ENCODE measurements at places on chromosomes 16 and 17.

DNA sequence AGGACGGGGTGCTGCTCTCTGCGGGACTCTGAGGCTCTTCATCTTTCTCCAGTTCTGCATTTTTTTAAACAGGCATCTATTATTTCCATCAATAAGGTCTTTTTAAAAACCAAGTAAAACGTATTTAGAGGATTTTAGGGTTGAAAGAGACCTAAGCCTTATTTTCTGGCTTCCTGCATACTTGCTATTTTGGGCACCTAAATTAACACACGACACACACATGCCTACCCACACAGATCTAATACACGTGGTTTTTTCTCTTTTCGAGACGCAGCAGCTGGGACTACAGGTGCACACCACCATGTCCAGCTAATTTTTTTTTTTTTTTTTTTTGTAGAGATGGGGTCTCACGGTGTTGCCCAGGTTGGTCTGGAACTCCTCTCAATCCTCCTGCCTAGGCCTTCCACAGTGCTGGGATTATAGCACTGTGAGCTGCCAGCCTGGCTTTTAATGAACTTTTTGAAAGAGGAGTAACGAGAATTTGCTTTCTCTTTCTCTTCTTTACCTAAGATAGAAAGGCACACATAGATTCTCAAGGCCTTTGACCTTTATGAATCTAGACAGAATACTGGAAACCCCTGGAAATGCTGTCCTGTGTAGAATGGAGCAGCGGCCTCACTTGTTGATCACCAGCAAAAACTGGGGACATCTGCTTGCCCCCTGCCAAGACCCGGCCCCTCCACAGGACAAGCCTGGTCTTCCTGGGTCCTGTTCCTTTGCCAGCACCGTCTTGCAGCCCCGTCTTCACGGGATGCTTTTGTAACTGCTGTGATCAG lies 13.8 kb downstream of the DNAAF8 start:
- DNase-seq, result no peak

GRCh38 chr16:88768071-88768783 lies 16.8 kb downstream of the PIEZO1 start:
- DNase-seq, result no peak

DNA sequence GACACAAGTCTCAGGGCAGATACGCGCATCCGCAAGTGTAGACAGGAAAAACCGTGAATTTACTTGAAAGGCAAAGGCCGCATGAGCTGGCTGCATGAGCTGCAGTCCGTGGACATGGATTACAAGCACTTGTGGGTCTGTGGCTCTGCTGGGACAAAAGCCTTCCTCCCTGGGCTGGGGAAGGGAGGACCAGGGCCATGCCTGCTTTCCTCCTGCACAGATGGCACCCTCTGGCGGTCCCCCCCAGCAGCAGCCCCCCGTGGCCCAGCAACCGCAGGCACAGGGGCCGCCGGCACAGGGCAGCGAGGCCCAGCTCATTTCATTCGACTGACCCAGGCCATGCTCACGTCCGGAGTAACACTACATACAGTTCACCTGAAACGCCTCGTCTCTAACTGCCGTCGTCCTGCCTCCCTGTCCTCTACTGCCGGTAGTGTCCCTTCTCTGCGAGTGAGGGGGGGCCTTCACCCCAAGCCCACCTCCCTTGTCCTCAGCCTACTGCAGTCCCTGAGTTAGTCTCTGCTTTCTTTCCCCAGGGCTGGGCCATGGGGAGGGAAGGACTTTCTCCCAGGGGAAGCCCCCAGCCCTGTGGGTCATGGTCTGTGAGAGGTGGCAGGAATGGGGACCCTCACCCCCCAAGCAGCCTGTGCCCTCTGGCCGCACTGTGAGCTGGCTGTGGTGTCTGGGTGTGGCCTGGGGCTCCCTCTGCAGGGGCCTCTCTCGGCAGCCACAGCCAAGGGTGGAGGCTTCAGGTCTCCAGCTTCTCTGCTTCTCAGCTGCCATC lies 1.7 kb upstream of the MRPL12 start:
- DNase-seq, result no peak

DNA sequence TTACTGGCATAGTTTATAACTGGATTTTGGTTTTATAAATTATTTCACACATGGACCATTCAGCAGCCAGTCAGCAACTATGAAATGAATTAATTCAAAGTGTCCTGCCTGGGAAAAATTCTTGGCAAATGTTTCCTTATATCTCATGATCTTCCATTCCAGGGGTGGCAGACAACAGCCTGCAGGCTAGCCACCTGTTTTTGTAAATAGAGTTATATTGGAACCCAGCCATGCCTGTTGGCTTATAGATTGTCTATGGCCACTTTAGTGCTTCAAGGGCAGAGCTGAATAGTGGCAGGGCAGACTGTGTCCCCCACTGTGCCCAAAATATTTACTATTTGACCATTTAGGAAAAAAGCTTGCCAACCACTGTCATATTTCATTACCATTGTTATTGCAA lies 613.7 kb downstream of the TMEM114 start:
- DNase-seq, result no peak

DNA sequence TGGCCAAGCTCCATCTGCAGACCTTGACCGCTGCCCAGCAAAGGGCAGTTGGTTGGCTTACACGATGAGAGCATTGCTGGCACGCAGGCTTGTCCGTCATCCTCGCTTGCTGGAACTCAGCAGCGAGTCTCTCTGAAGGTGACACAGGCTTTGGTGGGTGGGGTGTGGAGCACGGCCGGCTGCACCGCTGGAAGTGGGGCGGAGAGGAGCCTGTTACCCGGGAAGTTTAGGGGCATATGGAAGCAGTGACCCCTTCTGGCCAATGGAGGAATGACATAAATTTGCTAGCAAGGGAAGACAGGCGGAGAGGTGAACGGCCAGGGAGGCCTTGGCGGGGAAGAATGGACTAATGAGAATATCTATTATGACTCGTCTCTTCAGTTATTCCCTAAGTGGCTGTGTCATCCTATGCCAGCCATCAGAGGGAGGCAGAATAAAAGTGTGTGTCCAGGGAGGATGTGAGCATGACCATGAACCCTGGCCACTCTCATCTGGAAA lies 65.9 kb upstream of the SDK2 start:
- DNase-seq, result peak; percentile 59

- no peak for DNase-seq
Observed at GRCh38 chr17:20010099-20010863, 1.1 kb downstream of the SPECC1 start.

DNA sequence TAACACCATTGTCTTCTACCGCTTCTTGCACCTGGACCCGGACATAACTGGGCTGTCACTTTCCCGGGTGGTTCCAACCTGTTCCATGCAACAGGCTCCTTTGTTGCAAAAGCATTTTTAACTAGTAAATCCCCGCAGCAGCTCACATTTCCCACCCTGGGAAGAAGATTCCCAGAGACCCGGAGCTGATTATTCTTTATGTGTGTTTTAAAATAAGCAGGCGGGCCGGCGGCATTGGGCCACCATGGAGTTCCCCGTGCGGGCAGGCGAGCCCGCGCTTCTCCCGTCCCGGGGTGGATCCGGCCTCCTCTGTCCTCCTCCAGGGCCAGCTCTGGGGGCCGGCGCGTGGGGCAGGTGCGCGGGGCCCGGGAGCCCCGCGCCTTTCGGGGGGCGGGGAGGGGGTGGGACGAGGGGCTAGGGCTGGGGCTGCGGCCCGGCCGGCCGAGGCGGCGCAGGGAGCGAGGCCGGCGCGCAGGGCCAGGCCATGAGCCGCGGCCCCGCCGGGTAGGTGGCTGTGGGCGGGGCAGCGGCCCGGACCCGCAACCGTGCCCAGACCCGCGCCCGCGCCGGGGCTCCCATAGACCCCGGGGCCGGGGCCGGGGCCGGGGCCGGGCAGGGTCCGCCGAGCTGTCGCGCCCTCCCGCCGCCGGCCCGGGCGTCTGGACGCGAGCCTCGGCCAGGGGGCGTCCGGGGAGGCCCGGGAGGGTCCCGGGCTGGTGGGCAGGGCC lies 1.7 kb downstream of the CRAMP1 start:
- no peak for DNase-seq

DNA sequence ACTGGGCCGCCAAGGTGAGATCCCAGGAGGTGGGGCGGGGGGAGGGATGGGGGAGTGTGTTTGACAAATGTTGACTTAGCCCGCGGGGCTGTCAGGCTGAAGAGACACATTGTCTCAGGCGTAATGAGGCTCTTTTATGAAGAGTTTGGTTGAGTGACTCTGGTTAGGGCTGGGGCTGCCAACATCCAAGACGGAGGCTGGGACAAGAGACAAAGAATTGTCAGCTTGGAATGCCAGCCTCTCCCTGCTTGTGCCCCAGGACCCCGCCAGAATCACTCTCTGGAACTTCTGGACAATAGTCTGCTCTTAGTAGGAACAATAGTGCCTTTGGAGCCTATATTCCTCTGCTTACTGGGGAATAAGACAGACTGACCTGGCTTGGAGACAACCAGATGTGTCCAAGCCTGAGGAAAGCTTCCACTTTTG lies 24.0 kb downstream of the PCTP start:
- DNase-seq, result no peak

GRCh38 chr16:84485255-84486010 lies 19.0 kb downstream of the MEAK7 start:
- DNase-seq, result no peak

DNA sequence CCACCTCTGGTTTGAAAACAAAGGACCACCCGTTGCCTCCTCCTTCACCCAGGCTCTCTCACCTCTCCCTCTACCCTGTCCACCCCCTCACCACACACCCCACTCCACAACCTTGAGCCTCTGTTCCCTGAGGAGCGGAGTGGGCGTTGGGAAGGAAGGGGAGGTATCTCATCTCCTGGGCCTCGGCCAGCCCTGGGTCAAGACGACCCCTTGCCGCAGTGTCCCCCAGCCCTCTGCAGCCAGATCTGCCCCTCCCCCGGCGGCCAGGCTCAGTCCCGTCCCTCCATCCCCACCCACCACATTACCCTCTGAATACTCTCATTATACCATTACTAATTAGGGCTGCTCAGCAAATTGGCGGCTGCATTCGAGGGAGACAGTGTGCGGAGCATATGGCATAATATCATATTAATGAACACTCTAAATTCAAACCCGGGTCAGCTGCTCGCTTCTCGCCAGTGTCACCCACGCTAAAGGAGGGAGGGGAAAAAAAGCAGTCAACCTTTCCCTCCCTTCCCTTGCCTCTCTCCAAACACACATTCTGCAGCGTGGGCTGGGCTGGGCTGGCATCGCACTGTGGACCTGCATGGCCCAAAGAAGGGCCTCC lies 123.2 kb upstream of the LHX1 start:
- DNase-seq, result no peak

GRCh38 chr16:83992624-83993023 lies 24.6 kb downstream of the NECAB2 start:
- no peak for DNase-seq

- no peak for DNase-seq
Observed at GRCh38 chr17:63838631-63839171, 3.8 kb downstream of the SMARCD2 start.

DNA sequence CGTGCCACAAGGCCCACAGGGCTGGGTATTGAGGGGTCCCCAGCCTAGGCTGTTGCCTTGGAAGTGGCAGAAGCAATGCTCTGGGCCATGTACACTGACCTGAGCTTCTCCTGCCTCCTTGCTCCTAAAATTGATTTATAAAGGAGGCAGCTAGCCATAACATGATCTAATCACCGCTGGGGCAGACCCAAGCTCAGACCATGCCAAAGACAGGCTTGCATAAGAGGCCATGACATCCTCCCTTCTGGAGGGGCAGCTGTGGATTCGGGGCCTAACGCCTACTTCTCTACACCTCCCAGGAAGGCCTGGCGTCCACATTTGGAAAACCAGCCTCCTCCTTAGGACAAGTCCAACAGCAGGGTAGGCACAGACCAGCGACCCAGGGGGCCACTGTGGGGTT lies 12.3 kb downstream of the HSD11B2 start:
- no peak for DNase-seq

GRCh38 chr17:78057113-78057740 lies 71.3 kb downstream of the TMC6 start:
- DNase-seq, result no peak

GRCh38 chr16:62821824-62822223 lies 785.6 kb upstream of the CDH8 start:
- DNase-seq, result no peak

GRCh38 chr16:60458255-60458654 lies 1578.0 kb downstream of the CDH8 start:
- no peak for DNase-seq

DNA sequence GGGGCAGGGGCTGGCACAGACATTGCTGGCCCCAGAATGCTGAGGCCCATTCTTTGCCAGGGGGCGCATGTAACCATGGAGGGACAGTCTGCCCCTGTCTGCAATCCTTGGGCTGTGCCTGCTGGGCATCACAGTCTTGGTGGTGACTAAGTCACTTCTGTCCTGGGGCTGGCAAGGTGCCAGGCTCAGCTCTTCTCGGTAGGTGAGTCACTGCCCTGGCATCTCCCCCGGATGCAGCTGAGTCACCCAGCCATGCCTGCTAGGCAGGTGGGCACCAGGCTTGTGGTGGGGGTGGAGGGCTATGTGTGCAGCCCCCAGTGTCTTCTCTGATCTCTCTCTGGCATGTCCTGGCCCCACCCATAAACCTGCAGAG lies 5.6 kb downstream of the RARA start:
- DNase-seq, result peak; percentile 93

- no peak for DNase-seq
Observed at GRCh38 chr17:43200127-43200526, 11.5 kb upstream of the TMEM106A start.

DNA sequence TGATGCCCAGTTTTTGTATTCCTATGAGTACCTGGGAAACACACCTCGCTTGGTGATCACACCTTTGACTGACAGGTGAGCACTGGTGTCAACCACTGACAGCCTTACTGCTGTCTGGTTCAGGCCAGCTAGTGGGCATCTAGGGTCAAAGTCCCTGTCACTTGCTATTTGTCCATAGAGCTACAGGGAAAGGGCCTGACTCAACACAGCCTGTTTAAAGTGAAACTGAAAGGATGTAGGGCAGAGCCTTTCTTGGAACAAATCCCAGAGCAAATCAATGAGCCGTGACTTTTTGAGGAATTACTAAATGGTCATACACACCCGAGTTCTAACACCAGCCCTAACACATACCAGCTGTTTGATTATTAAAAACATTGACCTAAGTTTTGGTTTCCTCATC lies 106.8 kb downstream of the DNAH9 start:
- no peak for DNase-seq

GRCh38 chr16:82005027-82005830 lies 6.0 kb downstream of the SDR42E1 start:
- no peak for DNase-seq

DNA sequence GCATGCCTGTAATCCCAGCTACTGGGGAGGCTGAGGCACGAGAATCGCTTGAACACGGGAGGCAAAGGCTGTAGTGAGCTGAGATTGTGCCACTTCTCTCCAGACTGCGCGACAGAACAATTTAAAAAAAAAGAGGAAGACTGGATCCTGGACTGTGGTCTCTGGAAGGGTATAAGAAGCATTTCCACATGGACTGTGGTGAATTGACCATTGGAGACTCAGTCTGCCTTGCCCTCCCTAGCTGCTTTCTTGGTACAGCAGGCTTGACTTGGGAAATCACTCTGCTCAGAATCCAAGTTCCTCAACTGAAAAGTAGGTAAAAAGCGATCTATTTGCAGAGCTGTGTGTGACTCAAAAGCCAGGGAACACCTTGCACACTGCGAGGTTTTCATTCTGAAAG lies 1.0 kb upstream of the MGRN1 start:
- DNase-seq, result no peak

GRCh38 chr17:12287953-12288352 lies 267.3 kb downstream of the MAP2K4 start:
- DNase-seq, result no peak

GRCh38 chr17:71315568-71315967 lies 805.3 kb upstream of the SOX9 start:
- no peak for DNase-seq

Data from CD4-positive, CD25-positive, alpha-beta regulatory T cell (primary cell).